T-helper 1 cell (primary cell): ENCODE measurements at places on chromosomes 13 and 19.
A peak's percentile ranks its signal among the peaks of the same experiment; 100 is the strongest.

DNA sequence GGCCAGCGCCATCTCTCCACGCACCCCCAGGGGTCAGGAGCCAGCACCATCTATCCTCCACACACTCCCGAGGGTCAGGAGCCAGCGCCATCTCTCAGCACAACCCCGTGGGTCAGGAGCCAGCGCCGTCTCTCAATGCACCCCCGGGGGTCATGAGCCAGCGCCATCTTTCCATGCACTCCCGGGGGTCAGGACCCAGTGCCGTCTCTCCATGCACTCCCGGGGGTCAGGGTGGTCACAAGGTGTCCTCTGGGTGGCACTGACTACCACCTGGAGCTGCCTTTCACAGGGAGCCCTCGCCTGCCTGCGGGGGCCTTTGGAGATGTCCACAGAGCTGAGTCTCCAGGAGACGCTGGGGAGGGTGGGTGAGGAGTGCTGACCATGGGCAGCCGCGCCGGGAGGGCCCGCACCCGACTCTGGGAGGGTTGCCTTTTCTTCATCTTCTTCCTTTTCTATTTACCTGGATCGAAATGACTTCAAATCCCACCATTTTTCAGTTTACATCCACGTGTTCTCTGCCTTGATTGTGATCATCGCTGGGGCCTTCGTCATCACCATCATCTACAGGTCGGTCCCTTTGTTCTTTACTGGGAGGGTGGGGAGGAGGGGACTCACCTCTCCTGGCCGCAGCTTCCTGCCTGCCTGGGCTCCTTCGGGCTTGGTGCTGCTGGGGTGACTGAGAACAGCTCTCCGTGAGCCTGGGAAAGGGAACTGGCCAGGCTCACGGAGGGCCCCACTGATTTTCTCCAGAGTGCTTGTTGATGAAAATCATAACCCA, 19.1 kb downstream of the TEX29 start:
- DNase-seq, result no peak

- peak; percentile 84 for DNase-seq
Observed at GRCh38 chr13:48892053-48892687, 83.5 kb upstream of the FNDC3A start.

- no peak for DNase-seq
Observed at GRCh38 chr19:29967623-29968022, 25.6 kb downstream of the URI1 start.

DNA sequence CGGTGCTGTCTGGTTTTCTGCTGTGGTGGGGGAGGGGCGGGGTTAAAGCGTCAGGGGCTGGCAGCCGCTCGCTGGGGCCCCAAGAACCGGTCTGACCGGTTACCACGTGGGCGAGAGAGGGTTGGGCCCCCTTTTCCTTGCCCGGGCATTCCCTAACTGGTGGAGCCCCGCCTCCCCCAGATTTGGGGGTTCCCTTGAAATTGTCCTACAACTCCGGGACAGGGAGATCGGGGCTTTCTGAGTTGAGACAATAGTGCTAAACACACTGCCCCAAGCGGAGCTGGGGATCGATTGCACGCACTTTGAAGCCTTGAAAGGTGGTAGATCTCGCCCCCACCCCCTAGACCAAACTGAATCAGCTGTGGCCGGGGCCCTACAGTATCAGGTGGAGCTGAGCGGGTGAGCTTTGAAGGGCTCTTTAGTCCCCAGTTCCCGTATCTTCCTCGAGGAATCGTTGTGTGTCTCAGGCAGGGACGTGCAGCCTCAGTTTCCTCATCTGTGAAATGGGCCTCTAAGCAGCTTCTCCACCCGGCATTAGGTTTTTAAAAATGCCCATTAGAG, 4.8 kb downstream of the IER2 start:
- peak; percentile 77 for DNase-seq
